Stimulated activated CD8-positive, alpha-beta memory T cell treated with anti-CD3 and anti-CD28 coated beads, Interleukin-2, amount 100 ng/mL, for 1 hour (primary cell): ENCODE measurements at places on chromosomes 6 and 20.

- no peak for DNase-seq
Observed at GRCh38 chr20:22489626-22490286, 94.6 kb downstream of the FOXA2 start.

- DNase-seq, result no peak
Observed at GRCh38 chr6:42774201-42774600, 7.7 kb upstream of the BICRAL start.

GRCh38 chr6:44006123-44006871, 121.0 kb downstream of the MRPL14 start:
- no peak for DNase-seq

- DNase-seq, result no peak
Observed at GRCh38 chr6:4603291-4603690, 172.9 kb upstream of the CDYL start.

DNA sequence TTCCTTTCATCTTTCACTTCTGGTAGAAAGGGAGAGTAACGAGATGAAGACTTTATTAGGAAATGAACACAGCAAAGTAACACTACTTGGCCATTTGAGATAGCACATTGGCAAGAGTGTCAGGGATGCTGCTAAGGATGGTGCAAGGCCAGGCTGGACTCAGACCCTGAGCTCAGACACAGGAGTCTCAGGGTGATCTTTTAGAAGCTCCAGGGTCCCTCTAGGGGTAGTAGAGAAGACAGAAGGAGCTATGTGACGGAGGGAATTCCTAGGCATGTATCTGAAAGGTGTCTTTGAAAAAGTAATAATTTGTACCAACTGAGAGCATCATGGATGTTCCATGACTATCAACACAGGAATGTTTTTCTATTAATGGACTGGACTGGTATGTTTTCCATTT, 436.5 kb downstream of the DHX35 start:
- no peak for DNase-seq

DNA sequence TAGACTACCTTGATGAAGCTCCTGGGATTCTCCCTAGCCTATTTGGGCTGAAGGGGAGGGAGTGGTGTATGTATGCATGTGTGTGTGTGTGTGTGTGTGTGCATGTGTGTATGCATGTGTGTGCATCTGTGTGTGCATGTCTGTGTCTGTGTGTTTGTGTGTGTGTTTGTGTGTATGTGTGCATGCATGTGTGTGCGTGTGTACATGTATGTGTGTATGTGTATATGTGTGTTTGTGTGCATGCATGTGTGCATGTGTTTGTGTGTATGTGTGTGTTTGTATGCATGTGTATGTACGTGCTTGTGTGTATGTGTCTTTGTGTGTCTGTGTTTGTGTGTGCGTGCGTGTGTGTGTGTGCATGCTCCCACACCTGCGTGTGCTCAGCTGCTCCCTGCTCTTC, 15.4 kb downstream of the FGD2 start:
- DNase-seq, result no peak

DNA sequence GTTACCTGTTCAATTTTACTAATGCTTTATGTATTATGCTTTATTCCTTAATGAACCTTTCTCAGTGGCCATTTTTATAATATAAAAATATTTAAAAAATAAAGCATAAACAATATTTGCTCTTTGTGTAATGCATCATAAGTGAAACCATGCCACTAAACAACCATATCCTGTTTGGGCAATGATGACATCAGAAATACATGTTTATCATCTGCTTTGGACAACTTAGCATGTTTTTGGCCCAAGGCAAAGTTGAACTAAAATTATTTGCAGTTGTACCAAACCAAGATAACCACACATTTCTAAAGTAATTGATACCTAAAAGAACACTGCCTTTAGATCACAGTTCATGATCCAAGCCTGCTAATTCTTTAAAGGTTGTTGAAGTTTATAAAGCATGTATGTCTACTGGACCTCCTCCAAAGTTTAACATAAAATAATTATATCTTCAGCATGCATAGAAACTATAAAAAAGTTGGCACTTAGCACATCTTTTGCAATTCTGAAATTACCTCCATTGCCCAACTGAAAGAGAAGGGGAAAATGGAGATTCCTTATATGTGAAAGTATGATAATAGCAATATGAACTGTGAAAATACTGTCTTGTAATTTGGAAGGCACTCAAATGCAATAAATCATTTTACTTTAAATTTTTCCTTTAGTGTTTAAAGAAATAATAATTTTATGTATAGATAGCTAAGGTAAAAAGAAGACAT, 325.6 kb upstream of the RUNX2 start:
- DNase-seq, result no peak

GRCh38 chr6:11080296-11080695, 13.3 kb upstream of the SMIM13 start:
- no peak for DNase-seq

- DNase-seq, result no peak
Observed at GRCh38 chr6:157110607-157111006, 212.7 kb downstream of the TMEM242 start.

DNA sequence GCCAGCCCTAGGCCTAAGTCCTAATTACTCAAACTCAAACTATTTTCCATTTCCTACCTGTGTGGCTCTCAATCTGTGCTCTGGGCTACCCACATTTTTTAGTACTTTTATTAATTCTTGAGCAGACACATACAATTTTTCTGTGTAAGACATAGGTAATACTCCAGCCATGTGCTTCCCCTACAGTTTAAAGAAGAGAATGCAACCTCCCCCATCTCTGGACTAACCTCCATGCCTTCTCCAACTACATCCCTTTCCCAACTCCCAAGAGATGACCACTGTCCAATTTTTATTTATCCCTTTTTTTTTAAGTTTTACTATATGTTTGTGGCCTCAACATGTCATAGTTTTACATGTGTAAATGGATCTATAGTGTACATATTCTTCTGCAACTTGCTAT, 5.8 kb downstream of the HMGN4 start:
- DNase-seq, result no peak

DNA sequence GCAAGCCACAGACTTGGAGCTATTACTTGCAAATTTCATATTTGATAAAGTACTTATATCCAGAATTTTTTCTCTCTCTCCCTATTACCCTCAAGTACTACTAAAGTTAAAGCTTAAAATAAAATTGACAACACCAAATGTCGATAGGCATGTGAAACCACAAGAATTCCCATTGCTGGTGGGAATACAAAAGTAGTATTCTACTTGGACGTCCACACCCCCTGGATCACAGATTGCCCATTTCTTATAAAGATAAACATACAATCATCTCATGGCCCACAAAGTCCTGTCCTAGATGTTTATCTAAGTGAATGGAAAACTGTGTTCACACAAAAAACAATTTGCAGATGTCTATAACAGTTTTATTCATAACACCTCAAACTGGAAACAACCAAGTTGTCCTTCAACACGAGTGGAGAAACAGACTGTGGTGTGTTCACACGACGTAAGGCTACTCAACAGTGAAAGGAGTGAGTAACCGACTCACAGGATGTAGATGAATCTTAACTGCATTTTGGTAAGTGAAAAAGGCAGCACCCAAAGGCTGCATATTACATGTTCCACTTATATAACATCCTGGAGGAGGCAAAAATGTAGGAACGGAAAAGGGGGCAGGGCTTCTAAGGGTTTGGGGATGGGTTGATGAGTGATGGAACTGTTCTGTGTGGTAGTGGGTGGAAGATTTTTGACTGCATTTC, 297.4 kb downstream of the THBS2 start:
- DNase-seq, result no peak

GRCh38 chr6:117909638-117910037, 2.6 kb downstream of the SLC35F1 start:
- DNase-seq, result no peak

- no peak for DNase-seq
Observed at GRCh38 chr20:44020406-44021148, 105.9 kb downstream of the TOX2 start.

DNA sequence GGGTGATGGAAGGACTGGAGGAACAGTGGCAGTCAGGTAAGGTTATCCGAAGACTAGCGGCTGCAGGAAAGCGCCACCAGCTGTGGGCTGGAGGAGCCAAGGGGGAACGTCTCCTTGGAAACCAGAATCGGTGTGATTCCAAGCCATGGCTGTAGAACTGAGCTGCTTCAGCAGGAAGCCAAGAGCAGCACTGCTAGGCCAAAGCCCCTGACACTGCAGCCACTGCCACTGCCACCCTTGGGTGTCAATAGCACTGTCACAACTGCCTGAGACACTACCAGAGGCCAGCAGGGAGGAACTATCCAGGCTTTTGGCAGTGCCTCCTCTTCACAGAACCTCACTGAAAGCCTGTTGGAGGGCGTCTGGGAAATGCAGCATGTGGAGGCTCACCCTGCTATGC, 289.6 kb upstream of the SUPT3H start:
- no peak for DNase-seq

DNA sequence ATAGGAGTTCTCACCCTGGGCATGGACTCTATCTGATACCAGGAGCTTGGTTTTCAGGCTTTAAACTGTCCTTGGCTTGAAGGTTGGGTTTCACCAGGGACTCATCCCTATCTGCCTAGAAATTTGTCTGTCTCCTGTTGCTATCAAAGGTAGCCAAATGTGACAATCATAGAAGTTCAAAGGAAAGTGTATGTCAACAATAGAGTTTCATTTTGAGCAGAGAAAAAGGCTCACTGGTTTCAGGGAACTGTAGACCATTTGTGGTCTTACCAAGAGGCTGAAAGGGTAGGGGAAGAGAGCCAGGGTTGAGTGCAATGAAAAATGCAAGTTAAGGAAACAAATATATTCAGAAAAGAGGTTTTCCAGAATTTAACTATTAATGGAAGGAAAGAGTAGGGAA, 966.8 kb upstream of the CITED2 start:
- no peak for DNase-seq

DNA sequence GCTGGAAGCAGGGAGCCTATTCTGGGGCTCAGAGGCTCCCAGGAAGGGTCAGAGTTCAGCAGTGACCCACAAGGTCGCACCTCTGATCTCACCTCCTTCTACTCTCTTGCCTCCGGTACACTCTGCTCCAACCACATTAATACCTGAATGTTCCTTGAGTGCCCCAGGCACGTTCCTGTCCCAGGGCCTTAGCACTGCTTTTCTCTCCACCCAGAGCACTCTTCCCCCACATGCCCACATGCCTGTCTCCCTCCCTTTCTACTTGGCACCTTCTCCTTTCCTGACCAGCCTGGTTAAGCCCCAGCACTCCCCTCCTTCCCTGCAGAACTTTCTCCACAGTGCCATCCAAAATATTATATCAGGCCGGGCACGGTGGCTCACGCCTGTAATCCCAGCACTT, 13.4 kb downstream of the KCNB1 start:
- no peak for DNase-seq

GRCh38 chr6:167293088-167293589, 2.0 kb downstream of the UNC93A start:
- no peak for DNase-seq

DNA sequence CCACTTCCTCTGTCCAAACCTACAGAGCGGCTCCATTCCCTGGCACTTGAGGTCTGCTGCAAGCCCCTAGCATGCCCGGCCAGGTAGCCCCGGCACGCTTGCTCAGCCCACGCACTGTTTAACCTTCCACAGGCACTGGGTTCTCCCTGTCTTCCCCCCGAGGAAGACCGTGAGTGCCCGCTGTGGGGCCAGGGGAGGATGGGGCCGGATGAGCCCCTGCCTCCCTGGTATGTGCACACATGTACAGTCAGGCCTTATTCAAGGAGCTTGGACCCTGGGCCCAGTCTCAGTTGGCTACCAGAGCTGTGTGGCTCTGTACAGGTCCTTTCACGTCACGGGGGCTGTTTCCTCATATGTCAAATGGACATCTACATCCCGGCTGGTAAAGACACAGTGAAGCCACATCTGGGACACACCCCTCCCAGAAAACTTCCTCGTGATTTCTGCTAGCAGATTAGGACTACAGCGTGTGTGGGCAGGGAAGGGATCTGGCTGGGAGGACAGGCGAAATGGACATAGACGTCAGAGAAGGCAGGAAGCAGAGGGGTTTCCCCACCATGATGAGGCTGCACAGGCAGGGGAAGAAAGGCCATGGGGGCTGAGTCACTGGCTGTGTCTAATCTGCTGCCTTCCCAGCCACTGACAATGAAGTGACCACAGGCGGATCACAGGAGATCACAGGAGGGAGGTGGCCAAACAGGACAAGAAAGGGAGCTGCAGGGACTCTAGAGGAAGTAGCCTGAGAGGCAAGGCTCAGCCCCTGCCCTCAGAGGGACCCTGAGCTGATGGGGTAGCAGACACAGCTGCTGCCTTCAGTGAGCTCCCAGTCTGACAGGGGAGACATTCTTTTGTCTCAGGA, 62.9 kb downstream of the MRPL14 start:
- DNase-seq, result no peak

- no peak for DNase-seq
Observed at GRCh38 chr20:48722737-48723191, 105.0 kb downstream of the PREX1 start.

GRCh38 chr6:82891076-82891475, 174.6 kb downstream of the UBE3D start:
- DNase-seq, result no peak

DNA sequence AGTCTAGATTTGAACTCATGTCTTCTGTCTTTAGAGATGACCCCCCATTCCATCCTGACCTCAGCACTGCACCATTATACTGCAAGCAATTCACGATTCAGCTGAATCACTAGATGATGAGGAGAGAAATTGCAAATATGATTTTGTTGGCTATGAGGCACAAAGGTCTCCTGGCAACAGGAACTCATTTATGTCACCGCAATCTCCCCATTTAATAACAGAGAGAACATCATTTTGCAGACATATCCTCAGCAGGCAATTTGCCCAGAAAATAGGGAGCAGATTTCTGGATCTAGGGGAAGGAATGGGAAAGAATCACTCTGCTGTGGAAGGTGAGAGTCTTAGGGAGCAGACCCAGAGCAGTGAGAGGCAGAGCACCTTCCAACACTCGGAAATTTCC, 303.0 kb downstream of the PAX1 start:
- no peak for DNase-seq

DNA sequence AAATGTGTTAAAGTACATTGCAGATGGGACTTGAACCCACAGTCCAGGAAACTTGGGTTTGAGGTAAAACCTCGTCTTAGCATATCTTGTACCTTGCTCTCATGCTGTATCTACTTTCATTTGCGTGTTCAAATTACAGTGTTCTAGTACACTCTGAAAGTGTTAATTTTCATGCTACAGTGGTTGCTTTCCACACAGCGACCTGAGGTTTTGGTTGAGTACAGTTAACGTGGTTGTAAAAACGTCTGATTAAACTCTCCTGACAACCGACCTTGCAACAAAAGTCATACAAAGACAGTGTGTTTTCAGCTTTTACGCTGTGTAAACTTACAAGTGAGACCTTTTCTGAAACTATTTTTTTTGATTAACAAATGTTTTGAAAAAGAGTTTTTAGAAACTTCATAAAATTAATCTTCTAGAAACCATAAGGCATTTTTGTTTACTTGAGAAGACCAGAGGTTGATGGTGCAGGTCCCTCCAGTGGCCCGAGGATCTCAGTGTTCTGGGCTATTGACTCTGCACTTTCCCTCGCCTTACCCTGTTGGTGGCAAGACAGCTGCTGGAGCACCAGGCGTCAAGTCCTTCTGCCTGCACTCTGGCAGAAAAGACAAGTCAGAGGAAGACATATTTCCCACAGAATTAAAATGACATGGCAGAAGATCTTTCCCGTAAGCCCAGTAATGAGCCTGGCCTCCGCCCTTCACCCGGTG, 334.0 kb downstream of the THBS2 start:
- no peak for DNase-seq
